Fibroblast of the aortic adventitia (primary cell): ENCODE measurements at places on chromosomes 6 and 20. TPM values are rescaled to one million over a fixed set of nuclear protein-coding genes. Genes with fewer than 3 reads are reported as not detected.

HDDC2 gene
- 32.1 and 71.5 TPM in 2 replicates for total RNA-seq

OPRM1 gene
- not detected in 2 replicates for total RNA-seq

KHDC1L gene
- not detected in 2 replicates for total RNA-seq

HLA-DOB gene
- 2.6 TPM in 1 of 2 replicates, not detected in the other for total RNA-seq

C6orf52 gene
- total RNA-seq = 0.27 TPM in 1 of 2 replicates, not detected in the other

BNIP5 gene
- total RNA-seq = not detected in 2 replicates

SEMG1 gene
- not detected in 2 replicates for total RNA-seq

MC3R gene
- total RNA-seq = not detected in 2 replicates

TMEM181 gene
- 24.1 and 36.2 TPM in 2 replicates for total RNA-seq

SLC22A3 gene
- total RNA-seq = 0.72 and 1.5 TPM in 2 replicates

ECT2L gene
- under 0.01 and 3.3 TPM in 2 replicates for total RNA-seq

TMEM200A gene
- total RNA-seq = 61.5 and 137 TPM in 2 replicates

FILIP1 gene
- 0.45 and 5.5 TPM in 2 replicates for total RNA-seq

SLC9A8 gene
- total RNA-seq = 2.9 and 10.5 TPM in 2 replicates

ATG5 gene
- total RNA-seq = 31.0 and 45.4 TPM in 2 replicates

FAM209B gene
- not detected in 2 replicates for total RNA-seq

CD93 gene
- 0.27 and 2.0 TPM in 2 replicates for total RNA-seq

TBXT gene
- not detected in 2 replicates for total RNA-seq

MMP24 gene
- total RNA-seq = 0.16 and 0.81 TPM in 2 replicates

MUC22 gene
- not detected in 2 replicates for total RNA-seq

STMN3 gene
- 9.3 and 12.1 TPM in 2 replicates for total RNA-seq

HSPA12B gene
- 0.18 and 8.3 TPM in 2 replicates for total RNA-seq

POM121L2 gene
- total RNA-seq = not detected in 2 replicates

TRIM31 gene
- not detected in 2 replicates for total RNA-seq

FAM217A gene
- total RNA-seq = not detected in 2 replicates

PRR18 gene
- total RNA-seq = not detected in 2 replicates

SAMD10 gene
- 0.16 and 2.3 TPM in 2 replicates for total RNA-seq
